ENCODE measurements at places on chromosomes 4 and X. TPM values are rescaled to one million over a fixed set of nuclear protein-coding genes. Genes with fewer than 3 reads are reported as not detected.

Gene GIMD1
- total RNA-seq, result not detected

Gene HS6ST2
- 0.07 TPM for total RNA-seq

Gene ATP1B4
- total RNA-seq, result not detected

Gene IL2RG
- 0.10 TPM for total RNA-seq

Gene FAM149A
- 1.1 TPM for total RNA-seq

Gene MAGEA9B
- total RNA-seq, result not detected

Gene IL21
- not detected for total RNA-seq

Gene ERVMER34-1
- 0.66 TPM for total RNA-seq

Gene CACNA1F
- total RNA-seq, result not detected

Gene SMIM31
- total RNA-seq, result not detected

Gene BEND4
- total RNA-seq, result not detected

Gene ZNF595
- 21.1 TPM for total RNA-seq

Gene TMEM150C
- 1.3 TPM for total RNA-seq

Gene IL15
- 11.2 TPM for total RNA-seq

Gene PNMA6F
- total RNA-seq, result not detected

Gene SMIM10
- not detected for total RNA-seq

Gene TEX13B
- not detected for total RNA-seq

Gene NAP1L3
- total RNA-seq, result 0.43 TPM

Gene SRPK3
- total RNA-seq, result 0.10 TPM

Gene ADGRG2
- total RNA-seq, result 6.2 TPM

Gene L1CAM
- 26.8 TPM for total RNA-seq

Gene MAGEA8
- not detected for total RNA-seq

Gene SNX12
- 72.2 TPM for total RNA-seq

Gene AKAP14
- not detected for total RNA-seq

Gene HERC5
- total RNA-seq, result 4.2 TPM

Gene EPHA5
- total RNA-seq, result 0.41 TPM

Gene NSUN7
- total RNA-seq, result 0.46 TPM

Gene NAA11
- not detected for total RNA-seq

Gene TASL
- total RNA-seq, result not detected

Gene TSPAN7
- 2.4 TPM for total RNA-seq

Gene LARP7
- total RNA-seq, result 27.4 TPM

Gene RGN
- not detected for total RNA-seq

Gene FAM53A
- total RNA-seq, result 1.4 TPM

Gene CENPE
- total RNA-seq, result 9.0 TPM
